ENCODE measurements at places on chromosomes 5 and 9.

DNA sequence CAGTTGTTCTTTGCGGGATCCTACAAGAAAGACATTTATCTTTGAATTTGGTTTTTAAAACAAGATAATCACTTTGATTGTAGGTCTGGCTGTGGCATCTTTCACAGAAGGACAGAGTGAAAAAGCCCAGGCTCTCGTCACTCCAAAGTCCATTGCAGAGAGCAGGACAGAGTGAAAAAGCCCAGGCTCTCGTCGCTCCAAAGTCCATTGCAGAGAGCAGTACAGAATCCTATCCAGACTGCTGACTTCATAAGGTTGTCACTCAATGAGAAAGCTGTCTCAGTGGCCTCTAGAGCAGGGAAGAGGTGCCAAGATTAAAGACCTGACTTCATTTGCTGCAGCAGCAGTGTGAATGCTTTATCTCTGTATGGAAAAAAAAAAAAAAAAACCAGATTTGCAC lies 16.3 kb upstream of the GPX8 start:
- DNase-seq, result no peak

DNA sequence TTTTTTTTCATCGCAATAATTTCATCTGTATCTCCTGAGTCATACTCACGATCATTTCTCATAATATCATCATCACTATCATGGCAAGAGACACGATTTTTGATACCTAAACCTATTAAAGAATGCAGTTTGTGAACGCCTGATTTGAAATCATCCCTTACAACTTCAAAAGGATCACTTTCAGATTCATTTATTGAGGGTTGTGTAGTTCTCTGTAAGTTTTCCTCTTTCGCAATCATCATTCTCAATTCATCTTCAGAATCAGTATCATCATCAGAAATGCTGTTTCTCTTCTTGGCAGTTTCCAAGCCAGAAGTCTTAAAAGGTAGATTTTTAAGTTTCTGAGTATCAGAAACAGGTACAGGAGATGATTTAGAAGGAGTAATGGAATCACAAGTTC lies 9.7 kb downstream of the NOL8 start:
- no peak for DNase-seq

DNA sequence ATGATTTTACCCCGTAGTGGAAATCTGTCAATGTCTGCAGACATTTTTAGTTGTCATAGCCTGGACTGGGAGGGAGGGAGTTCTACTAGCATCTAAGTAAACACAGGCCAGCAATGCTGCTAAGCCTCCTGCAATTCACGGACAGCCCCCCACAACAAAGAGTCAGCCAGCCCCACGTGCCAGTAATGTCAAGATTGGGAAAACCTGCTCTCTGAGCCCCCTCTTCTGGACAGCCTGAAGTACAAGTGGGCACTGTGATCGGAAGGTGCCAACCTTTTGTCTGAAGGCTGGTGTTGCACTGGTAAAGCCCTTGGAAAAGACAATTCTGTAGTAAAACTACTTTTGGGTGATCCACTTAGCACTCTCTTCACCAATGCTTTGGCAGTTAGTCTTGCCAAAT lies 154.5 kb downstream of the TARS1 start:
- no peak for DNase-seq

- no peak for DNase-seq
Measured at GRCh38 chr5:163385271-163385670, 52.1 kb upstream of the CCNG1 start.

DNA sequence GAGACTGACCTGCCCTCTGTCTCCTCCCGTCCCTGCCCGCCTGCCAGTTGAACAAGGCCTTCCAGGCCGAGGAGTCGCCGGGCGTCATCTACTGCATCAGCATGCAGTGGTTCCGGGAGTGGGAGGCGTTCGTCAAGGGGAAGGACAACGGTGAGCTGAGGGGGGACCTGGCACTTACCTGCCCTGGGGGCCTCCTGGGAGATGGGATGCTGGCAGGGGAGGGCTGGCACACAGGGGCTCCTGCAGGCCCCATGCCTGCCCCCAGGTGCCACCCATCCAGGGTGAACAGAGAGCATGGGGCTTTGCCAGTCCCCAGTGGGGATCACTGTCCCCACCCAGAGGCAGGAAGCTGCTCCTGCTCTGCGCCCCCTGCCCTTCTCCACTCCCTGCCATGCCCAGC lies 43.0 kb downstream of the USP20 start:
- no peak for DNase-seq

- DNase-seq, result peak; percentile 21
Measured at GRCh38 chr5:52771343-52772039, 16.2 kb upstream of the ITGA1 start.

DNA sequence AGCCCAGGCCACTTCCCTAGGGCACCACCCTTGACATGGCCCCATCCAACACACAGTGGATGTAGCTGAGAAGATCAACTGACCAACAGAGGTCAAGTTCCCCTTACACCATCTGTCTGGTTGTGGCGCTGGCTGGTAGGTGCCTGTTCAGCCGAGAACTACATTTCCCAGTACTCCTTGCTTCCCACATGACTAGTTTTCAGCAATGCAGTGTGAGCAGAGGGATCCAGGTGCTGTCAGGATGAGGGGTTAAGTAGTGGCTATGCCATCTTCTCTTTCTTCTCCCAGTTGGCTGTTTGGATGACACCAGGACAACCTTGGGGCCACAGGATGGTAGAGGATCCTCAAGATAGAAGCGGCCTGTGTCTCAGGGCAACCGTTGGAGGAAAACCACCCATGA lies 48.6 kb upstream of the SH3PXD2B start:
- no peak for DNase-seq

GRCh38 chr9:97501177-97501971 lies at the start of gene TMOD1:
Gene TMOD1, plus strand, starts transcription at chr9:97501666. Its CDS starts 22,523 bp downstream, at chr9:97524189.
- peak; percentile 48 for DNase-seq

DNA sequence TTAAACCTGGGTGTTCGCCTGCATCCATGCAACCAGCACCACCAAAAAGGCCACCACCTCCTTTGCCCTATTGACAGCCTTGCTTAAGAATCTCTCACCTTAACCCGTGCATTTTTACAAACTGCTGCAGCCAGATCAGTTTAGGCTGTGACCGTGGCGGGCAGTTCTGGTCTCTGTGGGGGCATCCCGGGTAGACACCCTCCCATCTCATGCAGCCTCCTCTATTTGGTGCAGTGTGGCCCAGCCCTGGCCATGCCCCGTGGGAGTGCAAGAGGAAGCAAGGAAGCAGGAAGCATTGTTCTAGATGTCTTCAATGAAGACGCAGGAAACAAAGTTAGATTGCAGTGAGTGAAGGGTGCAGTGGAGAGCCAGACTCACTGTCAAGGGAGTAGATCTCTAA lies 108.8 kb upstream of the MVB12B start:
- no peak for DNase-seq

DNA sequence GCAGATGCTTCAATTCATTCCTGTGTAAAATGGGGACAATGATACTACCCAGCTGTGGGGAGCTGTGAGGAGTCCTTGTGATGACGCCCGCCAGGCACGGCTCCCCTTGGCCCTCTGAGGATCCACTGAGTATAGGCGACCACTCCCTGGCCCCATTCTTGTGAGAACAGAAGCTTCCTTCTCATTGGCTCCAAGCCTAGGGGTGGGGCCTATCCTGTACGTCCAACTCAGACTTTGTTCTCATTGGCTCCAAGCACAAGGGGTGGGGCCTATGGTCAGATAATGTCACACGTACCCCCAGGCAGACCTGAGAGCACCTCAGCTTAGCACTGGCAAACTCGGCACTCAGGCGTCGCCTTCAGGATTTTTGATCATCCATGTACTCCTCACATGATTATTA lies 232.9 kb upstream of the MVB12B start:
- DNase-seq, result no peak

DNA sequence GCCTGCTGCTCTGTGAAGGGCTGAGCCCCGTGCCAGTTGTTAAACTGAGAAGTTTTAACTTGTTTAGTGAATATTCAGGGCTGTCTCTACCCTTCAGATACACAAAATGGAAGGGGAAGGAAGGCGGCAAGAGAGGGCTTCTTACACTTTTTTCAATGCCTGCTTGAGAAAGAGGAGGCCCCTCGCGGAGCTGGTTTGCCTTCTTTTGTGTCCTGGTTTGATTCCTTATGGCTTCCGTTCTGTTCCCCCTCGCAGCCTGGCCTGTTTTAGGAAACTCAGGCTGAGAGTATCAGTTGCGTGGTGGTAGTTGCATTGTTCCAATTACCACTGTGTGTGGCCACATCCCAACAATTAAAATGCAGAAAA lies 1.0 kb downstream of the FAM53C start:
- DNase-seq, result no peak

GRCh38 chr5:27341342-27341741 lies 303.0 kb upstream of the CDH9 start:
- no peak for DNase-seq

- no peak for DNase-seq
Measured at GRCh38 chr5:56739990-56740389, 75.4 kb upstream of the MAP3K1 start.

GRCh38 chr5:74424162-74424868 lies 216.2 kb downstream of the ENC1 start:
- no peak for DNase-seq

- DNase-seq, result no peak
Measured at GRCh38 chr9:2427120-2427891, 194.3 kb upstream of the VLDLR start.

DNA sequence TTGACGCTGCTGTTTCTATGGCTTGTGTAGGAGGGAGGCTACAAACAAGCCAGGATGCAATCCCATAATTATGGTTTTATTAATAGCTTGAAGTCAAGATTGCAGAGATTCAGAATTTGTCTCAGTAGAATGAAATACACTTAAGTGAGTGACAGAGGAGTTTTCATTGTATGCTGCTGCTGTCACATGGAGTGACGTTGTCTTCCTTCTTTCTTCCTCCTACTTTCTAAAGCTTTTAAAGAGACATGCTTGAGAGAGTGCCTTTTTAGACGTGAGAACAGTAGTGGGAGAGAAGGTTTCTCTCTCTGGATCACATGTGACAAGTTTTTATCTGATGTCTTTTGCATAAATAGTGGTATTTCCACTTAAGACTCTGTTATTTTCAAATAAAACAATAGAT lies 48.9 kb downstream of the MACIR start:
- no peak for DNase-seq

- no peak for DNase-seq
Measured at GRCh38 chr9:120882935-120883607, 6.1 kb upstream of the PHF19 start.

GRCh38 chr5:157509587-157509986 lies 49.6 kb downstream of the NIPAL4 start:
- DNase-seq, result no peak

DNA sequence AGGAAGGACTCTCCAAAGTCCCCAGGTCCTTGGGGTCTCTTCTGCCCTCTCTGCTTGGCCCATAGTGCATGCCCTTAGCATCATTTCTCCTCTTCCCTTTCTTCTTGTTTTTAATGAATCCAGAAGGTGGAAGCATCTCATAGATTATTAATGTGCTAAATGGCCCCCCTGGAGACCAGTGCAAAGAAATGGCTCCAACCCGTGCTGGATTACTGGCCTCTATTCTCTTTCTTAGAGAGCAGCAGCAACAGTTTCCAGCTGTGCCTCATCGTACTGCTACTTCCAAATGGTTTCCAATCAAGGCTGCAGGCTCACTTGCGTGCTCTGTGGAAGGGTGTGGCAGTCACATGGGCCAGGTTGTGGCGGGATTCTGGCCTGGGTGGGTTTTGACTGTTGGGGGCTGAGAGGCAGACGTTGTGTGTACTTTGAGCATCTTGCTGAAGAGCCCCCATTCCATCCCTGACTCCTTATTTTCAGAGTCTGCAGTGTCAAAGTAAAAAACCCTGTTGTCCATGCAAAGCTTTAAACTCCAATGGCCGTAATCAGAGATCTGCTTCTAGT lies 139.7 kb downstream of the GABBR2 start:
- DNase-seq, result no peak

DNA sequence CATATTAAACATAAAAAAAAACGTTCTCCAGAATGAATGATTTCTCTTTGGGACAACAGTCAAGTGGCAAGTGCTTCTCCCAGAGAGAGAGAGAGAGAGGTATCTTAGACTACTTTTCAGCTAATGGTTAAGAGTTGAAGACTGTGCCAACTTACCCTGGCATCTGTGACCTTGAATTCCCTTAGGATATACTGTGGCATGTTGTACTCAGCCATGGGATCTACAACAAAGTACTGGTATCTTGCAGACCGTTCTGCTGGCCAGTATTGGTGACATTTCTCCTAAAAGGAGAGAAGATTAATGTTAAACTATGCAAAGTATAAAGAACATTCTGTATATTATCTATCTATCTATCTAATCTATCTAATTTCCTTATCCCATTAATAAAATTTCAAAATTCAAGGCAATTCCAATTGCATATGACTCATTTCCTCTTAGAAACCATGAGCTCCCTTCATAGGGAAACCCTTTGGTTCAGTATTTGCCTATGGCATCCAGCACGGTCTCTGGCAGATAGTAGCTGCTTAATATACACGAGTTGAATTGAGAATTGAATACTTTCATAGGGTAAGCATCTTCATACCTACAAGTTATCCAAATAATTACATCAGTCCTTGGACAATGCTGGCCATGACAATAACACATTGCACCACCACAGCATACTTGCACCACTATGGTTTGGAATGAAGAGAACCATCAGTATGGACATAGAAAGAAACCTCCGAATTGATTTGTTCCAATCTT lies 539.4 kb upstream of the DMAC1 start:
- no peak for DNase-seq

DNA sequence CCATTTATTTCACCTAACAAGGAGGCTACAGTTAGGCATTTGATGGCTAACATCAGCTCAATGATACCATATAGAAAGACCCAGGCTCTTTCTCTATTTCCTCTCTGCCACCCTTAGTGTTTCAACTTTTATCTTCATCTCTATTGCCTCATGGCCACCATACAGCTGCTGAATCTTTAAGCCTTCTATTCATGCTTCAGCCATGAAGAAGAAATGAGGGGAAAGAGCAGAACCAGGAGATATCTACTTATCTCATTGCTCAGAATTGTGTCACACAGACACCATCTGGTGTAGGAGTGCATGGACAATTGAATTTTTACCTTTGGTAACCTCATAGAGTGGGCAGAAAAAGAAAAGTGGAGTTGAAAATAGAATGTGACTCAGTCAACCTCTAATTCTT lies 6.7 kb downstream of the GAPT start:
- no peak for DNase-seq

DNA sequence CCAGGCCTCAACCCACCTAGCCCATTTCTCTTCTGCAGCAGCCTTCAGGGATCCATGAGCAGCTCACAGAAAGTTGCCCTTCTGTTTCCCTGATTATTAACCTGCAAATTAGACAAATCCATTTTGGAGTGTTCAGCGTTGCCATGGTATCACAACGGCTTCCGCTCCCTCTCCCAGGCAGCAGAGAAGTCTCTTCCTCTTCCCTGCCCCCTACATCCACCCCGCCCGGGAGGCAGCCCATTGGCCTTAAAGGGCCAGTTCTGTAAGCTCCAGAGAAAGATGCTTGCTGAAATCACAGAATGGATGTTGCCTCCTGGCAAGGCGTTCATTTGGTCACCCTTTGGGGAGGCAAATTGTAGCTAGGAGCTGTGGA lies 47.7 kb upstream of the BOD1 start:
- DNase-seq, result no peak

DNA sequence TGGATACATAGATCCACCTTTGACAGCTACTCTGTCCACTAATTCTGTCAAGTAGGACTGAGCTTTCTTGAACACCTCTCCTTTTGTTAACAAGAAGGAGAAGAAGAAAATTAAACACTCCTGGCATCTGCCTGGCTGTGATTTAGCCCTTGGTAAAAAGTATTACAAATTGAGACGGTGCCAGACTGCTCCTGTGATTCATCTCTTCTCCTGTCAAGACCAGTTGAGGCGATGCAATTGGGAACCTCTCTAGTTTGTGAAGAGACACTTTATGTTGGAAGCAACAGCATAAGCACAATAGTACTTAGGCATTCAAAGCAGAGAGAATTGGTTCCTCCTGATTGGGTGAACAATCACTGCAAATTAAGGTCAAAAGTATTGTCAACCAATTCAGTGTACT lies 72.7 kb downstream of the GHR start:
- DNase-seq, result no peak

GRCh38 chr9:93684161-93684765 lies 107.9 kb downstream of the PHF2 start:
- no peak for DNase-seq

All from stimulated activated CD4-positive, alpha-beta T cell treated with anti-CD3 and anti-CD28 coated beads, TNF-alpha, amount 100 ng/mL, for 48 hours (primary cell).